ENCODE measurements at places on chromosomes 1 and 21.

GRCh38 chr1:203380420-203381150 is 29.7 kb upstream of the FMOD start:
- no peak for DNase-seq

- DNase-seq = no peak
Measured at GRCh38 chr21:32352526-32352925, 40.3 kb downstream of the URB1 start.

- DNase-seq = no peak
Measured at GRCh38 chr1:92298213-92298572, 594 bp downstream of the GLMN start.

GRCh38 chr1:201507360-201507675 is 395 bp upstream of the CSRP1 start:
- no peak for DNase-seq

GRCh38 chr1:207335695-207336363 is 14.4 kb downstream of the CD55 start:
- DNase-seq = no peak

DNA sequence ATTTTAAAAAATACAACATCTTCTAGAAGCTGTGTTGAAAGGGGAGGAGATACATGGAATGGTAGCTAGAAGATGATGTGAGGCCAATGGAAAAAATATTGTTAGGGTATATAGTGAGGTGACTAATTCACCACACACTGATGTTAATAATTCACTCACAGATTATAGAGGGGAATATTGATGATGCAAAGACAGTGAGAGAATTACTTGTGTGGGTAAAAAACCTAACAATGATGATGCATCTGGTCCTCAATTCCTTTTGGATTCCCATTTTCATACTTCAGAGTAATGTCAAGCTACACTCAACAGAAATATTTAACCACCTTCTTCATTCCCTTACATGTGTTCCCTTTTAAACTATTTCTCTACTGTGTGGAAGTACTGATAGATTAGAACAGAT is 169.5 kb upstream of the DPYD start:
- DNase-seq = no peak

DNA sequence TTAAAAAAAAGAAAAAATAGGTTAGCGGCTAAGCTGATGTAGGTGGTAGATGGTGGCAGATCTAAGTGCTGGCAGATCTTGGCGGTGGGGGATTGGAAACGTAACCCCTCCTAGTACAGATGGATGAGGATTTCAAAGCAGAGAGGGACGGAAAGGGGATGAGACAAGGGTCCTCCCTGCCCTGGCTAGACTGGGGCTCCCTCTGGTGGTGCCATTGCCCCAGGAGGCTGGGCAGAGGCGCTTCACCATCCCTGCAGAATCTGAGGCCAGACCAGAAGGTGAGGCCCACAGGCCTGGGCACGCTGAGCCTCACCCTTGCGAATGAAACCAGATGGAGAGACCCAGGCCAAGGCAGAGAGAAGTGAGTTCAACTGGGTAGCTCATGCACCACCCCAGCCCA is 7.0 kb upstream of the PLEKHA6 start:
- no peak for DNase-seq

- DNase-seq = no peak
Measured at GRCh38 chr1:23163395-23163794, 5.3 kb downstream of the LUZP1 start.

- DNase-seq = no peak
Measured at GRCh38 chr1:30250984-30251850, 472.2 kb downstream of the MATN1 start.

GRCh38 chr1:236982380-236982779 is 21.9 kb downstream of the MT1HL1 start:
- no peak for DNase-seq

DNA sequence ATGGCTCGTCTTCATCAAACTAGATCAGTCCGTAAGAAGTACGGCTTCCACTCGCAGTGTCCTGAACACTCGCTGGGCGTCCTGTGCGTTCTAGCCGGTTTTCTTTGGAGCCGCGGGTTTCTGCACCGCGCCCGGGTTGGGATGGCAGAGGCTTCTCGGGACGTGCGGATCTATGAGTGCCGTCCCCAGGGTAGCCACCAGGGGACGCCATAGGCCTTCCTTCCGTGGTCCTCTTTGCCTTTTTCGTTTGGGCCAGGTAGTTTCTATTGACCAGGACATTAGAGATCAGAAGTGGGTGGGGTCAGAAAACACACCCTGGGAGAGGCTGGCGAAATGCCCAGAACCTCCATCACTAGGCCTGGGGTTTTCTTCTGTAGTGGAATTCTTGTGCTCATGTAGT is 273.8 kb downstream of the FAM72C start:
- no peak for DNase-seq

Measured in substantia nigra (tissue), 51 donors.